Testis (tissue), 5 donors: ENCODE measurements at places on chromosomes 5 and 9. TPM values are rescaled to one million over a fixed set of nuclear protein-coding genes. Genes with fewer than 3 reads are reported as not detected.

The HACD4 gene
- 2.8 TPM for total RNA-seq

The KCNN2 gene
- total RNA-seq, result 7.3 TPM

GRCh38 chr5:176631383-176632200, 1.1 kb downstream of the EIF4E1B start:
- no peak for DNase-seq
- no peaks in the 10 kb centered on the region for H3K36me3 ChIP-seq
- H3K27me3 ChIP-seq, result no peaks in the 10 kb centered on the region
- H3K4me3 ChIP-seq, result no peak overlapping the region
- H3K4me1 ChIP-seq, result peaks cover 9% of the 10 kb centered on the region
- no peak overlapping the region for H3K27ac ChIP-seq

GRCh38 chr5:175561085-175561484, 82.7 kb downstream of the SFXN1 start:
- no peak overlapping the region for H3K4me3 ChIP-seq
- no peak for DNase-seq
- no peaks in the 10 kb centered on the region for H3K36me3 ChIP-seq
- no peak overlapping the region for H3K27ac ChIP-seq

The IL5 gene
- total RNA-seq, result 2.2 TPM

- no peaks in the 10 kb centered on the region for H3K36me3 ChIP-seq
- no peak overlapping the region for H3K4me3 ChIP-seq
- no peak overlapping the region for H3K27ac ChIP-seq
- no peaks in the 10 kb centered on the region for H3K27me3 ChIP-seq
Measured at GRCh38 chr5:135462304-135462703, 10.2 kb upstream of the TIFAB start.

The TAS2R1 gene
- 1.3 TPM for total RNA-seq

The ESM1 gene
- total RNA-seq, result 0.50 TPM

DNA sequence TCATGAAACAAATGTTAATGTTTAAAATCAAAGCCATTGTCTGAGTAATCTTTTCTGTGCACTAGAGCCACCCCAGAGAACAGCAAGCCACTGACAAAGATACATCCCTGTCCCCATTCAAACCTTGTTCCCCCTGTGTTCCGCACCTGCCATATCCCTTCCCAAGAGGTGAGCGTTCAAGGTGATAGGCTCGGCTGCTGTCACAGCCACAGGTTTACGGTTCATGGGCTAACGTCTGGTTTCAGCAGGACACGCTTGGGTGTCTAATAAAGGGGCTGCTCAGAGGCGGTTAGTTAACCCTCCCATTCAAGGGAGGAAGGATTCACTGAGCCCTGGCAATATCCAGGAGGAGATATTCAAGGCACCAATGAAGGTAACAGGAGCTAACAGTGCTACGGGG, 24.5 kb upstream of the LAMC3 start:
- no peaks in the 10 kb centered on the region for H3K4me1 ChIP-seq
- no peak for DNase-seq
- no peak overlapping the region for H3K4me3 ChIP-seq
- no peaks in the 10 kb centered on the region for H3K36me3 ChIP-seq
- no peak overlapping the region for H3K27ac ChIP-seq

The ADGRD2 gene
- total RNA-seq, result 0.74 TPM

- no peak overlapping the region for H3K4me3 ChIP-seq
- DNase-seq, result no peak
- no peak overlapping the region for H3K27ac ChIP-seq
Measured at GRCh38 chr9:108436448-108436847, 419.3 kb downstream of the ACTL7B start.

DNA sequence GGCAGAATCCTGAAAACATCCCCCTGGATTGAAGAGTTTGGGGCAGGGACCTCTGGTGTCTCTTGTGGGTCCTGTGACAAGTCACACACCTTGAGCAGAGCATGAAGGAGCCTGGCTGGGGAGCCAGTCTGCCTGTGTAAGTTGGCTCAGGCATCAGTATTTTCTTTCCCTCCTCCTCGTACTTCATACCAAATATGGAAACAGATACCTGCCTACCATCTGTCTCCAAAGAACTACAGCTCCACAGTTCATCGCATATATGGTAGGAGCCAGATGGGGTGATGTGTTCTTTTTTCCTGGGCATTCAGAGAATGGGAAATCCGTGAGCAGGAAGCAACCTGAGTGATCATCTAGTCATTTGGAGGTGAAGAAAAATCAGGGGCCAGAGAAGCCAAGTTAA, 177.3 kb upstream of the RAD23B start:
- H3K36me3 ChIP-seq, result no peaks in the 10 kb centered on the region
- DNase-seq, result no peak
- H3K4me3 ChIP-seq, result no peak overlapping the region
- H3K27me3 ChIP-seq, result no peaks in the 10 kb centered on the region
- no peaks in the 10 kb centered on the region for H3K4me1 ChIP-seq

The ZDHHC11 gene
- total RNA-seq, result 37.2 TPM

- no peak for DNase-seq
- H3K27ac ChIP-seq, result no peak overlapping the region
- H3K36me3 ChIP-seq, result no peaks in the 10 kb centered on the region
- no peaks in the 10 kb centered on the region for H3K27me3 ChIP-seq
- H3K4me3 ChIP-seq, result no peak overlapping the region
Measured at GRCh38 chr9:98900725-98901124, 43.0 kb upstream of the COL15A1 start.

The RNF145 gene
- total RNA-seq, result 39.5 TPM

The RNF183 gene
- total RNA-seq, result 1.9 TPM

The ANP32B gene
- total RNA-seq, result 33.8 TPM
